ENCODE measurements at places on chromosomes 6 and 20. TPM values are rescaled to one million over a fixed set of nuclear protein-coding genes. Genes with fewer than 3 reads are reported as not detected.

GRCh38 chr6:163789199-163789810, 374.8 kb downstream of the QKI start:
- no peak for DNase-seq

- DNase-seq, result peak; percentile 56
Measured at GRCh38 chr6:11381801-11382513, 149.5 kb upstream of the NEDD9 start.

DNA sequence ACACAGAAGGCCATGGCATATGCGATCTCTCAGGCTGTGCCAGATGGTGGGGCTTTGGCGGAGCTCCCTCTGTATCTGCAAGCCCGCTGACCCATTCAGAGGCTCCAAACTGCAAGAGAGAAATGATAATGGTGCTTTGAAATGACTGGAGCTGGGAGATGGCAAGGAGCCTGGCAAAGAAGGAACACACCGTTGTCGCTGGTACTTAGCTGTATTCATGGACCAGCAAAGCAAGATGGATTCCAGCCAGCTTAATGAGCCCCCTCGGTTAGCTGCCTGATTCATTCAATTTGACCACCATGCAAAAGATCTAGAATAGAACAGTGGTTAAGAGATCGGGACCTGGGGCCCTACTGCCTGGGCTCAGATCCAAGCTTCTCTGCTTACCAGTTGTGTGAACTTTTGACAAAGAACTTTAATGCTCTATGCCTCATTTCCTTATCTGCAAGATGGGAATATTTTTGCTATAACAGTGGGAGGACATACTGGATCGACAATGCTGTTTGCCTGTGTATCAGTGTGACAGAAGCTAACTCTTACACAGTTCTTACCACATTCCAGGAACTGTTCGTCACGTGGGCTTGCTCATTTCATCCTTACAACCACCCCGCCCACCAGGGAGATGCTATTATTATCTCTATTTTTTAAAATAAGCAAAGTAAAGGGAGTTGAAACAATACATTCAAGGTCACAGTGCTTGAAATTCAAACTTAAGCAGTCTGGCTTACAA, 317.8 kb upstream of the SULF2 start:
- no peak for DNase-seq

DNA sequence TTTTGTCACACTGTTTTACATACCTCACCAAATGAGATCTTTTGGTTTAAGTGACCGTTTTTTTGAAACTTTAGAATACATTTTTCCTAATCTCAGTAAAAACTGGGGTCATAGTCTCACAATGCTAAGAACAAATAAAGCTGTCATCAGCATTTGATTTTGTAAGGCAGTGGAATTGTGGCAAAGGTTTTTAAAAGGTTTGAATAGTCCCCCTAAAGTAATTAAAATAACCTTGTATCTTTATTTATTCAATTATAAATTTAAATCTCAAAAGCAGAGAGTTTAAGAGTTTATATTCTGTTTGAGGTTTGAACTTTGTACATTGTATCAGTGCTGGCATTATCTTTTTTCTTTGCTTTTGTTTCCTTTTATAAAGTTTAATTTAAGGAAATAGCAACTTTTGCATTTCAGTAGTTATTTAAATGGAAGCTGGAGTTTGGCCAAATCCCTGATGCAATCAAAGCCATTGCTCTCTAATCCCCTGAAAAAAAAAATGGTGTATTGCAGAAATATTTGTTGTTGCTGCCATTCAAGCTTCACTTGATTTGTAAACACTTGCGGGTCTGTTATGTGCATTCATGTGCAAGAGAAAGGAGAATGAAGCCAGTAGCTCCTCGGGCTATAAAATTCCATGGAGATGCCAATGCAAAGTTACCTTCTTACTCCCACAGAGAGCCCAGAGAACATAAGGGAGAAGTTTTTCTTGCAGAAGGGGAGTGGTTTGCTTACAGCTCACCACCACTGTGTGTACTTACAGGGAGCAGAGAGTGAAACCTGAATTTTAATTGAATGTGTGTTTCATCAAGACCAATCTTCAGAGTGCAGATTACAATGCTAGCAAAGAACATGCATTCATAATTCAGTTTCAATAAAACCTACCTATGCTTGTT, 391.8 kb downstream of the ARHGAP18 start:
- no peak for DNase-seq

- no peak for DNase-seq
Measured at GRCh38 chr20:3183896-3184612, 10.7 kb upstream of the LZTS3 start.

- no peak for DNase-seq
Measured at GRCh38 chr6:105458551-105458950, 55.7 kb upstream of the PREP start.

GRCh38 chr6:4041480-4041879, 37.5 kb downstream of the FAM217A start:
- DNase-seq, result no peak

GRCh38 chr6:90297867-90298381, 1.3 kb upstream of the BACH2 start:
- no peak for DNase-seq

GRCh38 chr6:130369831-130370230, 4.0 kb downstream of the TMEM200A start:
- DNase-seq, result no peak

GRCh38 chr6:79833264-79833963, 113.9 kb downstream of the ELOVL4 start:
- DNase-seq, result no peak

DNA sequence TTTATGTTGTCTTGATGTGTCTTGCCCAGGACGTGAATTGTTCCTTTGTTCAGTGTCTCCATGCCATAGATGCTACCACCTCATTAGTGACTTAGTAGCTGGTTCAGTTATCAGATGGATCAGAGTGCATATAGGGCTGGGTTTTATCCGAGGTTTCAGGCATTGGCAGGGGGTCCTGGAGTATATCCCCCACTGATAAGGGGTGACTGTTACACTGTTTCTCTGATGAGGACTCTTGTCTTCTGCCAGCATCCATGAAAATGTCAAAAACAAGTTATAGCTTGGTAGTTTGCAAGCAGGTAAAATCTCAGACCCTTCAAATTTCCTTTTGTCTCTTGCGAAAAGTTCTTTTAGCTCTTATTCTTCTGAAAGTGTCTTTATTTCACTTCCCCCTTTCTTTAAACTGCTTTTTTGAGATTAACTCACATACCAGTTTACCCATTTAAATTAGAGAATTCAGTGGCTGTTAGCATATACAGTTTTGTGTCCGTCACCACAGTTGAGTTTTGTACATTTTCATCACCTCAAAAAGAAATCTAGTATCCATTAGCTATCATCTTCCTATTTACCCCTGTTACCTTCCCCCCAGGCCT, 109.2 kb downstream of the CDYL start:
- DNase-seq, result no peak

- no peak for DNase-seq
Measured at GRCh38 chr20:49937027-49937929, 1.1 kb downstream of the RNF114 start.

DEFB124 gene
- not detected for total RNA-seq

GGTLC1 gene
- total RNA-seq, result not detected

METTL24 gene
- total RNA-seq, result not detected

SRC gene
- 22.8 TPM for total RNA-seq

OVOL2 gene
- total RNA-seq, result not detected
